ENCODE measurements at places on chromosomes 4 and X.

DNA sequence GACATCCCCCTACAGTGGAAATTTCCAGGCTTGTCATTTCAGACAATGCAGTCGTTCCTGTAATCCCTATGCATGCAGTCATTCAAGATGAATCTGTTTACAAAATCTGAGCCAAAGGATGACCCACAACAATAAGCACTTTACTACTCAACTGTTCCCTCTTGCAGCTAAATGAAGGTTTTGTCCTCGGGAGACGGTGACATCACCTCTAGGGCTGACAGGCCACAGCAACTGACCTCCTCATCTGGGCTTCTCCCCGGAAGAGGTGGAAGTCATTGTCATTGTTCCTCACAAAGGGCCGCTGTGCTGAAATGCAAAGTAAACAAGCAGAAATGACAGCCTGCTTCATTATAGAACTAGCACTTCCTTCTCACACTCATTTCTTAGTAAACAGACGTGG lies 29.2 kb downstream of the CLRN2 start:
- no peak for DNase-seq

DNA sequence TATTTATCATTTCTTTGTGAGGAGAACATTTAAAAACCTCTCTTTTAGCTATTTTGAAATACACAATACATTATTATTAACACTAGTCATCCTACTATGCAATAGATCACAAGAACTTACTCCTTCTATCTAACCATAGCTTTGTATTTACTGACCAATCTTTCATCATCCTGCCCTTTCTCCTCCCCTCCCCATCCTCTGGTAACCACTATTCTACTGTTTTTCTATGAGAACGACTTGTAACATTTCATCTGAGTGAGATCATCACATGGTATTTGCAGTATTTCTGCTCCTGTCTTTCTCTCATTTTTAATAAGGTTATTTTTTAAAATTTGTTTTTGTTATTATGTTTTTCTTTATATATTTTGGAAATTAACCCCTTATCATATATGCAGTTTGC lies 331.8 kb downstream of the TEX13C start:
- no peak for DNase-seq

DNA sequence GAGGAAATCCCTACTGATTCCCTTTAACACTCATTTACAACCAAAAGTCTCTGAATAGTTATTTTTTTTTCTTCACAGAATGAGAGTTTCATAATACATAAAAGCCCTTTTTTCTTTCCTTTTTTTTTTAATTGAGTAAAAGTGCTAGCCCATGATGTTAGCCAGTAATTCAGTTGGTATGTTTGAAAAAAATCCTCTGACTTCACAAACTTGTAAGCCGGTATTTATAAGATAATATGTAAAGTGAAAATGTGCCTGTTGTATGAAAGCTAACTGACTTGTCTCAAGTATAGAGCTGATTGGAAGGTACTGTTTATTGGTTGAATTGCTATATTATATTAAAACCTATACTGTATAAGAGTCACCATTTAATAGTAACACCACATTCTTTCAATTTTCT lies 70.2 kb upstream of the NEIL3 start:
- DNase-seq = no peak

DNA sequence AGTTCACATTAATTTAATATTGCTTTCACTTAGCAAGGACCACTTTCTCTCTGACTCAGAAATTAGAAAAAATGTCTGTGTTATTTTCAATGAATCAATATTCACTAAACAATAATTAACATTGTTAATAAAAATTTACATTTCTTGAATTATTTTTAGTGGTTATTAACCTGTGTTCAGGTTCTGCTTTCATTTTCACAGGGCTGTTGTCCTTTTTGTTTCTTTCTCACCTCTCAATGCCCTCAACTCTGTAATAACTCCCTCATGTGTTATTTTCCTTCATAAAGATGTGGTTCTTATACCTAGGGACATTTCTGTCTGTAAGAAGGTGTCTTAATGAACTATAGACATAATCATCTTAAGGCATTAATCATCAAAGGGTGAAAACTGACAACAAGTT lies 43.1 kb upstream of the PRR27 start:
- DNase-seq = no peak

DNA sequence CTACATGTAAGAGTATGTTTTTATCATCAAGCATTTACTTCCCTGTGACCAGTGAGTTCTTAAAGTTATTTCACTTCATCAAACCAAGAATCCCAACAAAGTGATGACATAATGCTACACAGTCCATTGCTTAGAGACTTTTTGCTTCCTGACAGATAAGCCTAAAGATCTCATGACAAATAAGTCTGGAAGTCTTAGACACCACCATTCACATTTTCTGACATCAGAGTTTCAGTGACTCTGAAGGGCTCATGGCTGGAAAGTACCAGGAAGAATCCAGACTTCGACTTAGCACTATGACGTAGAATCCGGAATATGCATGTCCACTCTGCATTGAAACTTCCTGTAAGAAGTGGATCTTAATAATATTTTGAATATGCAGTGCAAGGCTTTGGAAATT lies 53.7 kb downstream of the CLDN22 start:
- no peak for DNase-seq

- DNase-seq = no peak
These were observed 33.5 kb upstream of the CYBB start for GRCh38 chrX:37746218-37746941.

DNA sequence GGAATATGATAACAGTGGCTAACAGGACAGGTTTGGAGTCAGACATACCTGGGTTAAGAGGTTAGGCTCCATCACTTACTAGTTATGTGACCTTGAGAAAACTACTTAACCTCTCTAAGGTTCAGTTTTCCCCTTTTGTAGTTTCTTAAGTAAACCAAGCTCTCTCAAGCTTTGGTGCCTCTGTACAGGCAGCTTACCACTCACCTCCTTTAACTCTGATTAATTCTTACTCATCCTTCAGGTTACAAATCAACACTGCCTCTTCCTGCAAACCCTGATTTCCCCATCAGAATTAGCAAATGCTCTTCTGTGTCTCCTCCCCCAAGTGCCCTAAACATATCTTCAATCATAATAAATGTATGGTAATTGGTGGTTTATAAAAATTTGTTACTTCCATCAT lies 3.5 kb upstream of the SERTM2 start:
- no peak for DNase-seq

GRCh38 chrX:23509256-23509655 lies 158.0 kb upstream of the PRDX4 start:
- DNase-seq = no peak

GRCh38 chr4:121875652-121876051 lies 5.4 kb upstream of the BBS7 start:
- DNase-seq = no peak

DNA sequence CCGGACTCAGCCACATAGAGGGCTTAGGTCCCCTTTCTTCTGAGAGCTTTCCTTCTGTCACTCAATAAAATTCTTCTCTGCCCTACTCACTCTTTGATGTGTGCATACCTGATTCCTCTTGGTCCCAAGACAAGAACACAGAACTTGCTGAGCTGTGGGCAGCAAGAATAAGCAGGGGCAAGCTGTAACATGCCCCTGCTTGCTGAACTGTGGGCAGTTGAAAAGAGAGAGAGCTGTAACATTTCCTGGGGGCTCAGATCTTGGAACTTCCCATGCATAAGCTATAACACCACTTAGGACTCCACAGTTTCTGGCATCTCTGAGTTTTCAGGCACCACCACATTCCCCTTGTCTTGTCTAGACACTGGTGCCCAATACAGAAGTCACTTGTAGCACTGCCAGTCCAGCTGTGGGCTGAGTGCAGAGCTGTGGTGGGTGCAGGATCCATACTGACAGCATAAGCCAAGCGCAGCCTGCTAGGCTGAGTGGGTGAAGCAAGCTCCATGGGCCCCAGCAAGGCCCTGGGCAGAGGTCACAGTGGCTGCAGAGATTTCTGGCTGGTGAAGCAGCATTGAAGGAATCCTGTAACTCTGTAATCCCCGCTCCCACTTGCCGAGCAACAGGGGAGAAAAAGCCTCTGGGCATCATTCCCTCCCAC lies 241.2 kb downstream of the PCDH10 start:
- DNase-seq = no peak

GRCh38 chr4:2433609-2434350 lies 15.0 kb downstream of the CFAP99 start:
- no peak for DNase-seq

DNA sequence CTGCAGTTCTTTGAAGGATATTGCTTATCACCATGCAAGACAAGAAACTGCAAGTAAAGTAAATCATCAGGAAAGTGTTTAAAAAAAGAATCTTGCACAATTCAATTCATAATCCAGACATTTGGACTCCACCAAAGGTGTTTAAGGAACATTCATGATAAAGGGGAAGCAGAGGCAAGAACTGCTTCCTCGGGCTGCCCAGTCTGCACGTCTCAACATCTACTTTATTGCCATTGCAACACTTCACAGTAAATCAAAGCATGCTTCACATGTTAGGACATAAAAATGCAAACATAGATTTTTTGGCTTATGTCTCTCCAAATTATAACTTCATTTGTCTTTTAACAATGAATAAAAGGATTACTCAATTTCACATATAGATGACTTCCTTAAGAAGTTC lies 42.5 kb downstream of the MID1 start:
- DNase-seq = no peak

GRCh38 chrX:17053502-17053901 lies 107.0 kb downstream of the REPS2 start:
- no peak for DNase-seq

DNA sequence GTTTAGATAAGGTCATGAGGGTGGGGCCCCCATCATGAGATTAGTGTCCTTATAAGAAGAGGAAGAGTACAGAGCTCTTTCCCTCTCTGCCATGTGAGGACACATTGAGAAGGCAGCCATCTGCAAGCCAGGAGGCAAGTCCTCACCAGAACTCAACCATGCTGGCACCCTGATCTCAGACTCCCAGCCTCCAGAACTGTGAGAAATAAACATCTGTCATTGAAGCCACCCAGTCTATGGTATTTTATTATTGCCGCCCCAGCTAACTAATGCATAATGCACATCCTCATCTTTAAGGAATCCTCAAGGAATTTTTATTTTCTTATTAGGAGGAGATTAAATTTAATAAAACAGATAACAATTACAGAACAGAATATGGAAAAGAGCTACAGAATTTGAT lies 16.7 kb upstream of the EXOSC9 start:
- no peak for DNase-seq

DNA sequence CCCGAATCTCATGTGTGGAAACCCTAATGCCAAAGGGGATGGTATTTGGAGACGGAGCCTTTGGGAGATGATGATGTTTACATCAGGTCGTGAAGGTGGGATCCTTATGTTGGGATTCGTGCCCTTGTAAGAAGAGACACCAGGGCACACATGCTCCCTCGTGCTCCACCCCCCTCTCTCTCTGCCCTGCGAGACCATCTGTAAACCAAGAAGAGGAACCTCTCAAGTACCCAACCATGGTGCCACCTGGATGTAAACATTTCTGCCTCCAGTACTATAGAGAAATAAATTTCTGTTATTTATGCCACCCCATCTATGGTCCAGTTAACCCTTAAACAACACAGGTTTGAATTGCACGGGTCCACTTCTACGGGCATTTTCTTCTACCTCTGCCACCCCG lies 179.4 kb downstream of the DHRSX start:
- no peak for DNase-seq

GRCh38 chr4:159111416-159111815 lies 8.5 kb downstream of the RAPGEF2 start:
- DNase-seq = no peak

- DNase-seq = no peak
These were observed 18.0 kb downstream of the DGKQ start for GRCh38 chr4:955161-955921.

- no peak for DNase-seq
These were observed 18.8 kb upstream of the CYP4V2 start for GRCh38 chr4:186172546-186172945.

- DNase-seq = no peak
These were observed 142.5 kb downstream of the CXXC4 start for GRCh38 chr4:104352211-104352610.

- DNase-seq = no peak
These were observed 17.3 kb upstream of the UVSSA start for GRCh38 chr4:1329408-1330371.

GRCh38 chr4:35739308-35739707 lies 505.0 kb downstream of the ARAP2 start:
- DNase-seq = no peak

DNA sequence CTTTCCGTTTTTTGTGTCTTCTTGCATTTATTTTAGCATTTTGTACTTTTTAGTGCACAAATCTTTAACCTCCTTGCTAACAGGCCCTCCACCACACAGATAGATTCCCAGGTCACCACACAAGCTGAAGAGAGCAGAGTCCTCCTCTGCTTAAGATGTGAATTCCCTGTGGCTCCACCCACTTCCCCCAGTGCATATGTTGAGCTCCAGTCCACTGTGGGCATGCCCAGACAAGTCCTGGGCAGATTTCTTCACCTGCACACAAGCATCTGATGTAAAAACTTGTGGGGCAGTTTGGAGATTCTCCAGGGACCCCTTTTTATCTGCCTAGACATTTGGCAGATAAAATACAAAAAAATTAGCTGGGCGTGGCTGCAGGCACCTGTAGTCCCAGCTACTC lies 19.8 kb upstream of the PASD1 start:
- DNase-seq = no peak

- DNase-seq = no peak
These were observed 35.5 kb downstream of the CFAP299 start for GRCh38 chr4:80371046-80371445.

DNA sequence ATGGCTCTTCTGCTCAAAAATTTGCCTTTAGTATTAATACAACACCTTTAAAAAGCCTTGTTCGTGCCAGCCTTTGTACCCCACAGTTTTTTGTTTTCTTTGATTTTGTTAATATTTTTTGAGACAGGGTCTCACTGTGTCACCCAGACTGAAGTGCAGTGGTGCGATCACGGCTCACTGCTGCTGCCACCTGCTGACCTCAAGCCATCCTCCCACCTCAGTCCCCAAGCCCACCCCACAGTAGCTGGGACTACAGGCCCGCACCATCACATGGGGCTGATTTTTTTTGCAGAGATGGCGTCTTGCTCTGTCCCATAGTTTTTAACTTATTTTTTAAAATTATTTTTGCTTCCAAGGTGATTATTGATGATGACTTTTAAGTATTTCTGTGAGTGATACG lies 134.0 kb downstream of the HTR2C start:
- DNase-seq = no peak

- no peak for DNase-seq
These were observed 20.5 kb downstream of the HADH start for GRCh38 chr4:108010167-108010566.

DNA sequence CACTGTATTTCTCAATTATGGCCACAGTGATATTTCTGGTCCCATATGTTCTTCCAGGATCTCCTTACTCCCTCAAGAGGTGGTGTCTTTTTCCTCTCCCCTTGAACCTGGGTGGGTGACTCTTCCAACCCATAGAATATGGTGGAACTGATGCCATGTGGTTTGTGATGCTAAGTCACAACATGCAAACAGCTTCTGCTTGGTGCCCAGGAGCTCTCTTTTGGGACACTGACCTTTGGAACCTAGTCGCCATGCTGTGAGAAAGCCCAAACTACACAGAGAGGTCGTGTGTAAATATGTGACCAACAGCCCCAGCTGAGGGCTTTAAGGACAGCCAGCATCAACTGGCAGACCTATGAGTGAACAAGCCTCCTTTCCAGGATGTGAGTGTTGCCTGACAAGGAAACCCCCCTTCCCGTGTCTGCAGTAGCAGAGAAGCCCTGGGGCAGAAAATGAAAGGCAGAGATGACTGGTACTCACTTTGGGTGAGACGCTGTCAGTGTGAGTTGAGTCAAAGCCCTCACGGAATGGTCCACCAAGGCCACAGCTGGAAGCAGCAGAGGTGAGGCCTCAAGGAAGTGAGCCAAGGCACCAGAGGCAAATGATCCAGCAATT lies 223.4 kb downstream of the BCOR start:
- no peak for DNase-seq

- DNase-seq = no peak
These were observed 45.3 kb upstream of the SHOX start for GRCh38 chrX:585115-585808.

Data from stimulated activated CD8-positive, alpha-beta memory T cell treated with anti-CD3 and anti-CD28 coated beads, Interleukin-4, amount 100 ng/mL, for 1 hour (primary cell).